ENCODE measurements at places on chromosomes 7 and 10. TPM values are rescaled to one million over a fixed set of nuclear protein-coding genes. Genes with fewer than 3 reads are reported as not detected.
A peak's percentile ranks its signal among the peaks of the same experiment; 100 is the strongest.

The GSDME gene
- 3.5 TPM for total RNA-seq

The C10orf62 gene
- total RNA-seq, result 0.48 TPM

DNA sequence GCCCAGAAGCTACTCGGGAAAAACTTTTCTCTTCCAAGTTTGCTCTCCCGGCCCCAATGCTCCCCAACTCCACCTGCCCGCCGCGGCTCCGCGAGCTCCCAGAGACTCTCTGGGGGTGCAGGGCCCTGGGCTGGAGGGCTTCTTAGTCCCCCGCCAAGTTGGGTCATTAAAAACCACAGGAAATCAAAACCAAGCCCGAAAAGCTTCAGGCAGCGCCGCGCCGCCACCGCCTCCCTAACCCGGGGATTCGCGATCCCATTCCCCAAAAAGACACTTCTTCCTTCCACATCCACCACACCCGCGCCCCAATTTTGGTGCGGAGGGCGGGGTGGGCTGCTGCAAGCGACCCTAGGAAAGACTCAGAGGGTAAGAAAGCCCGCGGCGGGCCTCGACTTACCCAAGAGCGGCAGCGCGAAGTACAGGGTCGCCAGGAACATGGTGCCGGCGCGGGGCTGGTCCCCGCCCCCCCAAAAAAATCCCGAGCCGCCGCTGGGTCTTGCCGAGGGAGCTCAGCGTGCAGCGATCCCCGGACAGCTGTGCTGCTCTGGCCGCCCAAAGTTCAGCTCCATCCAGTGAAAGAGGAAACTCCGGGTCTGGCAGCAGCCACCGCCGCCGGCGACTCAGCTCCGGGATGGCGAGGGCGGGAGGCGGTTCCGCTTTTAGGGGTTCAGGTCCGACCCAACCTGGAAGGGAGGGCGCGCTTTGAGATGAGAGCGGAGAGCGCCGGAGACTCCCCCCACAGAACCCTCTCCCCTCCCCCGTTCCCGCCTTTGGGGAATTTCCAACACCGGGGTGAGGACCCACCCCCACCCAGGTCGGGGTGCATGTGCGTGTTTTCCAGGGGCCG, 1.2 kb downstream of the GFRA1 start:
- DNase-seq, result peak; percentile 62

The KLF14 gene
- not detected for total RNA-seq

The EPO gene
- not detected for total RNA-seq

DNA sequence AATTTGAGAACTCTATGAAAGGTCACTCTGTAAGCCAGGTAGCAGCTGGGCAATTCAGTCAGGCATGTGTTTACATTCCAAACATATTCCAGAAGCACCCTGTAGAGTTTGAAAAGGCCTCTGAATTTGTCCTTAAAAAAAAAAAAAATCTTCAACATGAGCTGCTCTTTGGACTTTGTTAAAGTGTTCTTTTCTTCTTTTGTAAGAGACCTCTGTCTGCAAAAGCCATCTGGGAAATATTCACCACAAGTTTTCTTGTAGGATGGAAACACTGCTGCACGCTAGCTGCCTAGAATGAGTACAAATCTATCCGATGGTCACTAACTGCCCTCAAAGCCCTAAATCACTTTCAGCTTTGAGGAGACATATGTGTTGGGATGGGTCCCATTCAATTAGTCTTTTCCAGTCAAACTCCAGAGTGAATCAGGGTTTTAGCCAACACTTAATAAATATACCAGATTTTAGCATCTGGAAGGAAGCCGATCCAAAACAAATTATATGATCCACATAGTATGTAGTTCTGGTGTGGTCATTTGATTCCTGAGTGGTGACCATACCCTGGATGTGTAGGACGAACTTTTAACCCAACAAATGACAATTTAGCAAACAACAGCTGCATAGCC, 85.9 kb downstream of the CD36 start:
- no peak for DNase-seq

DNA sequence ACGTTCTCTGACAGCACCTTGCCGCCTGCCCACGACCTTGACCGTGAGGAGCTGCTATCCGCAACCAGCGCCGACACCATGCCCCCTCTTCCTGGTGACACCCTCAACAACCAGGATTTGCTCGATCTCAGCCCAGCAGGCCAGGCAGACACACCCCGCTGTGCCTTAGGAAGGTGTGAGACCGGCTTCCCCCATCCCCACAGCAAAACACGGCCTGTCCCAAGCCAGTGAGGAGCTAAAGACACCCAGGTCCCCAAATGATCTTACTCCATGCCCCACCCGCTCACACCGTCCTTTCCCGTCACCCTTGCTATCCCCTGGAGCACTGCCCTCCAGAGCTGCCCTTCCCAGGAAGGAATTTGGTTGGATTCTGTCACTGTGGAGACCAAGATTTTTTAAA, 21.3 kb upstream of the TTYH3 start:
- DNase-seq, result no peak

DNA sequence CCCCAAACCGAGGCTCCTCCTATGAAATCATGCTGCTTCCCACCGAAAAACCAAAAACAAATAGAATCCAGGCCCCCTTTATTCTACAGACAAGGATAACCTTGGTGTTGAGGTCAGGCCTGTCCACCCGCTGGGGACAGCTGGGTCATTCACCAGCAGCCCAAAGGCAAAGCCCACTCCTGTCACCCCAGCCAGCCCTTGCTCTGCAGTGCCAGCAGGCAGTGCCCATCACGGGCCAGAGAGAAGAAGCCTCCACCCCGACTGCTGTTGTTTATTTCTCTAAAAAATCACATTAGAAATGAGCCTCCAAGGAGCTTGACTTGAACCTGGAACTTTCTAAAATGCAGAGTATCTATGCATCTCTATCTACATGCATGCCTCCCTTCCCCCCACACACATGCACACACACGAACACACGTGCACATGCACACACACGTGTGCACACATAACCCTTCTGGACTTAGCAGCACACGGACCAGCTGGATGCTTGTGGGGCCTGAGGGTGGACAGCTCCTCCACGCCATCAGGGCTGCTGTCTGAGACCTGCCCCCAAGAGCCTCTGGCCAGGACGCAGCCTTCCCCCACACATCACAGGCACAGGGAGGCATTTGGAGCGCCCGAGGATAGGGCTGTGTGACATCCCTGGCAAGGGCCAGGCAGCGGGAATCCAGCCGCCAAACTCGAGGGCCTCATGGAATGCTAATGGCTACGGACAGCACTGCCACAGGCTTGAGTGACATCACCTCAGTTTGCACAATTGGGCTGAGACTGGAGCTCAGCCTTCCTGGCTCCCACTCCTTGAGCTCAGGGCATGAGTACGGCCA, 22.8 kb downstream of the PRKAG2 start:
- peak; percentile 72 for DNase-seq

DNA sequence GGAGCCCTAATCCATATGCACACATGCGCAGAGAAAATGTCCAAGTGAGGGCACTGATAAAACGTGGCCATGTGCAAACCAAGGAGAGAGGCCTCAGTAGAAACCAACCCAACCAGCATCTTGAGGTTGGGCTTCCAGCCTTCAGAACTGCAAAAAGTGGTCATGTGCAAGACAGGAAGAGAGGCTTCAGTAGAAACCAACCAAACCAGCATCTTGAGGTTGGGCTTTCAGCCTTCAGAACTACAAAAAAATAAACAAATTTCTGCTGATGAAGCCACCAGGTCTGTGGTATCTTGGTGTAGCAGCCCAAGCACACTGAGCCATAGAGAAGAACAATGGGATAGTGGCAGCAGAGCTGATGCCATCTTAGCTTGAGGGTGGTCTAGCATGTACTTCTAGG, 371.5 kb downstream of the CALN1 start:
- no peak for DNase-seq

DNA sequence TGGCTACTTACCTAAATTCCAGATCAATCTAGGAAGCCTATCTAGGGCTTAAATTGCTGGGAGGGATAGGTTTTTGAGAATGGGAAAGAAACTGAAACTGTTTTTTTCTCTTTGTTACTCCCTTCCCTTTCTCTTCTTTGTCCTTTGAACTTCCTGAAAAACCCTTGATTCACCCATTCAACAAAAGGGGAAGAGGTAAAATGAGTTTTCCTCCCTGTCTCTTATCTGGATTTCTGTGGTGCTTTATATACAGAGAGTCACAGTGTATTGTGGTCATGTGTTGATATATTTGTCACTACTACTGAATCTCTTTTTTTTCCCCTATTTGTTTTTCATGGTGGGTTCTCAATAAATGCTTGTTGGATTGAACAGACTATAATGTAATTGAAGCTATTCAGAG, 19.8 kb upstream of the NUP205 start:
- no peak for DNase-seq

- DNase-seq, result no peak
Measured at GRCh38 chr7:3956949-3957348, 655.9 kb downstream of the SDK1 start.

DNA sequence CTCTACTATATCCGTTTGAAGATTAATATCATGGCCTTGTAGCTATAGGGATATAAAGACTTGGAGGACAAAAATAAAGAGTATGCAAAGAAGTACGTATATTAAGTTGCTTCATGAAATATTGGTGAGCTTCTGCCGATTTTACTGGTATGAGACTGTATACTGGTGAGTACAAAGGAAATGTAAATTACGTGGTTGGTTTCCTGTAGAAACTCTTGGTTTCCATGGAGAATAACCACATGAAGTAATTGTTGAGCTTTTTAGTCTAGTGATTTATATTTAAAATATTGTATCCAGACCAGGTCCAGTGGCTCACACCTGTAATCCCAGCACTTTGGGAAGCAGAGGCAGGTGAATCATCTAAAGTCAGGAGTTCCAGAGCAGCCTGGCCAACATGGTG, 32.2 kb upstream of the GLI3 start:
- DNase-seq, result no peak

GRCh38 chr10:130393342-130393741, 257.2 kb downstream of the GLRX3 start:
- DNase-seq, result no peak

DNA sequence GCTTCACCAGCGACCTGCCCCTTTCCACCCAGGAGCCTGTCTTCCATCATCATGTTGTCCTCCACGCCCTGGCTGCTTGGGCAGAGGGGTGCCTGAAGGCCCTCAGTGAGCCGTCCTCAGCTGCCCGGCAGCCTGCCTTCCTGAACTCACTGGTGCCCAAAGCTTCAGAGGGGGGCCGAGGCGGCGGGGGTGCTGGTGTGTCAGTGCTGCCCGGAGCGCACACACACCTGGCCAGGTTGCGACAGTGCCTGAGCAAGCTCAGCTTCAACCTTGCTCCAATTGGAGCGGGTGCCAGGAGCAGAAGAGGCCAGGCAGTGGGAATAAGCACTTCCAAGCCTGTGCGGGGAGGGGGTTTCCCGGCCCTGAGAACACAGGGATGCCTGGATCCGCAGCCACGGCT, 566.3 kb downstream of the INHBA start:
- no peak for DNase-seq

GRCh38 chr10:1369665-1370064, 313.5 kb downstream of the WDR37 start:
- DNase-seq, result no peak

The COL1A2 gene
- total RNA-seq, result 62.9 TPM

The MICU1 gene
- 41.0 TPM for total RNA-seq

The CABCOCO1 gene
- total RNA-seq, result not detected

GRCh38 chr7:122311734-122312450, 7.3 kb upstream of the FEZF1 start:
- no peak for DNase-seq

The ASAH2B gene
- 2.6 TPM for total RNA-seq

The CCDC172 gene
- total RNA-seq, result not detected

The CDHR3 gene
- 12.4 TPM for total RNA-seq

DNA sequence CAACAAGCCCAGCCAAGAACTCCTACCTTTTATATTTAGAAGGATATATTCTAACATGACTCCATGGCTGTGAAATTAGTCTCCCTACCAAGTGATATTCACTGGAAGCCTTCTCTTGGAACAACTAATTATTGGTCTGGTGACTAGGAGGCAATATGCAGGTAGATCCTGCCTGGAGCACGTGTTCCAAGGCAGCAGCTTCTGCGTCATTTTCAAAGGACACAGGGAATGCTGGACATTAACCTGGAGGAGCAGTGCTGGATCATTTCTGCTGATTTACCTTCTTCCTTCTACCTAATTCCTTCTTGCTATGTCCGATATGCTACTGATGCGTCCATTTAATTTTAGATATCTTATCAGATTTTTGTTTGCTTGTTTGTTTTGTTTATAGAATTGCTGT, 5.6 kb downstream of the AKR1D1 start:
- DNase-seq, result no peak

GRCh38 chr7:39919646-39920045, 30.4 kb upstream of the CDK13 start:
- DNase-seq, result no peak

- DNase-seq, result no peak
Measured at GRCh38 chr10:3206511-3207157, 34.1 kb upstream of the PITRM1 start.

- no peak for DNase-seq
Measured at GRCh38 chr10:131573707-131574106, 262.2 kb upstream of the TCERG1L start.

DNA sequence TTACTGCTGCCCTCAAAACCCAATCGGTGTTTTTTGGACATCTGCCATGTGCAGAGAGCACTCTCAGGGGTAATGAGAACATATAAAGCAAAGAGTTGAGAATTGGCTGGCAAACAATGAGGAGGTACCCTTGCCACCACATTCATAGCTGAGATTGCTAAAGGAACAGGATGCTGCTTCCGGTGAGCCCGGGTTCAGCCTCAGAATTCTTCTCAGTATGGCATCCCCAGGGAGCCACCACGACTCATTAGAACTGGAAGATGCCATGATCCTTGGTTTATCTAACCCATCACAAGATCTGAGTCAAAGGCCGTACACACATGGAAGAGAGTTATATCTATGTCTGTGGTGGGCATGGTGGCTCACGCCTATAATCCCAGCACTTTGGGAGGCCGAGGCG, 174.4 kb downstream of the ARID5B start:
- DNase-seq, result no peak

The GIMAP5 gene
- total RNA-seq, result 8.5 TPM

The SPOCK2 gene
- 9.6 TPM for total RNA-seq

The USP6NL gene
- 5.2 TPM for total RNA-seq

- DNase-seq, result peak; percentile 92
Measured at GRCh38 chr7:47571331-47572093, 10.4 kb downstream of the TNS3 start.

The CFAP58 gene
- 2.2 TPM for total RNA-seq

The LAMB1 gene
- total RNA-seq, result 62.1 TPM

DNA sequence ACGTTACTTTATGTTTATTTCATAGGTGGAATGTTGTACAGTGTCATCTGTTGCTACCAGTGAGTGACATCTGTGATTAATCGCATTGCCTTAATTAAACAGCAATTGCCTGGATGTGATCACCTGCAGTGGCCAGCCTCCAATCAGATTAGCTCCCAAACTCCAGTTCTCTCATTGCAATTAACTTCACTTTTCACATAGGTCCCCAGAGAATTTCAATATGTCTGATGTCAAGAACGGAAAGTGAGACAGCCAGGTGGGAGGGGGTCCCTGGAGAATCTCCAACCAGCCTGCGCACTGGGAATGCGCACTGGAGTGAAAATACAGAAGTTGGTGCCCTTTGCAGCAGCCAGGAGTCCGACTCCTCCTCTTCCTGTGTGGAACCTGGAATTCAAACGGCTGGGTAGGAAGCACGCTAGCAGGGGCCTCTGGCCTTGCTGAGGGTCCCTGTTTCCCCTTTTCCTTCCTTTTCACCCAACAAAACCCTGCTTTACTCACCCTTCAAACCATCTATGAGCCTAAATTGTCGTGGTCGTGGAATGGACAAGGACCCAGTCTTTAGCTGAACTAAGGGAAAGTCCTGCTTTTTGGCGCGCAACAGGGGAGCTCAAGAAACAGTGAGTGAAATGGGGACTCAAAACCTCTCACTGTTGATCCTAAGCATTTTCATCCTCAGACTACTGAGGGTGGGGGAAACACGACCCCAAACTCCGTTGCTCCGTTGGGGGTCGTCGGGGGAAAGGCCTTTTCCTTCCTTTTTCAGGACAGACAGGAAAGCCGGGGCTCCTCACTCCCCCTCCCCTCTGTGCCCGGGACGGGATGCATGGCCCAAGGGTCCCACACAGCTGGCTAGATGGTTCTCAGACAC, 1355.5 kb upstream of the LRRTM3 start:
- DNase-seq, result peak; percentile 53

Data from Right ventricle myocardium superior (tissue), 1 donor.